H1 (cell line): ENCODE measurements at places on chromosomes 3 and 15. TPM values are rescaled to one million over a fixed set of nuclear protein-coding genes. Genes with fewer than 3 reads are reported as not detected.

The SLC6A1 gene
- 0.35 and 0.63 TPM in 2 replicates for polyA plus RNA-seq

The PLIN1 gene
- 0.33 and 0.41 TPM in 2 replicates for polyA plus RNA-seq

- no peaks in the 10 kb centered on the region for H3K4me1 ChIP-seq
- H3K36me3 ChIP-seq = no peaks in the 10 kb centered on the region
- H3K27me3 ChIP-seq = no peaks in the 10 kb centered on the region
- no peak for DNase-seq
- H3K4me3 ChIP-seq = no peak overlapping the region
Measured at GRCh38 chr3:192057261-192057660, 596.3 kb downstream of the PYDC2 start.

GRCh38 chr3:115347737-115348136, 200.6 kb upstream of the ZBTB20 start:
- no peak overlapping the region for H3K27ac ChIP-seq
- no peaks in the 10 kb centered on the region for H3K4me1 ChIP-seq
- peaks cover 1% of the 10 kb centered on the region for H3K27me3 ChIP-seq

- no peak for DNase-seq
- no peak overlapping the region for H3K27ac ChIP-seq
- no peaks in the 10 kb centered on the region for H3K36me3 ChIP-seq
- H3K27me3 ChIP-seq = no peaks in the 10 kb centered on the region
Measured at GRCh38 chr15:62498278-62498677, 333.2 kb upstream of the C2CD4B start.

DNA sequence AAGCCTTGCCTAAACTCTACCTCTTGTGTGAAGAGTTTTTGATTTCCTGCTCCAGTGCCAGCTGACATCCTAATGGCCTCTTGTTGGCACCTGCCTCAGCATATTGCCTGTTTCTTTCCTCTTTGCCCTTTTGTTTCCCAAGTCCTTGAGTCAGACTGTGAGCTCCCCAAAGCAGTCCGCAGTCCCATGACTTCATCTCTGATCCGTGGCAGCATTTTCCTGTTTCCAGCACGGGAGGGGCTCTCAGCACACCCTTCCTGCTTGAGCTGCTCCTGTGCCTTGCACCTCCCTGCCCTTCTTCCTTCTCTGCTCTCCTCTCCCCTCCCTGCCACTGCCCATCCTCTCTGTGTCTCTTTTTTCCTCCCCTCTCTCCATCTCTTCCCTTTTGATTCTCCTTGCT, 179.6 kb downstream of the EPHB1 start:
- H3K27me3 ChIP-seq = no peaks in the 10 kb centered on the region
- H3K4me1 ChIP-seq = no peaks in the 10 kb centered on the region
- no peak overlapping the region for H3K4me3 ChIP-seq
- H3K36me3 ChIP-seq = no peaks in the 10 kb centered on the region
- no peak for DNase-seq
- H3K27ac ChIP-seq = no peak overlapping the region
